ENCODE measurements at places on chromosomes 12 and 14.

- no peak for DNase-seq
Measured at GRCh38 chr14:89348722-89349121, 68.3 kb downstream of the FOXN3 start.

DNA sequence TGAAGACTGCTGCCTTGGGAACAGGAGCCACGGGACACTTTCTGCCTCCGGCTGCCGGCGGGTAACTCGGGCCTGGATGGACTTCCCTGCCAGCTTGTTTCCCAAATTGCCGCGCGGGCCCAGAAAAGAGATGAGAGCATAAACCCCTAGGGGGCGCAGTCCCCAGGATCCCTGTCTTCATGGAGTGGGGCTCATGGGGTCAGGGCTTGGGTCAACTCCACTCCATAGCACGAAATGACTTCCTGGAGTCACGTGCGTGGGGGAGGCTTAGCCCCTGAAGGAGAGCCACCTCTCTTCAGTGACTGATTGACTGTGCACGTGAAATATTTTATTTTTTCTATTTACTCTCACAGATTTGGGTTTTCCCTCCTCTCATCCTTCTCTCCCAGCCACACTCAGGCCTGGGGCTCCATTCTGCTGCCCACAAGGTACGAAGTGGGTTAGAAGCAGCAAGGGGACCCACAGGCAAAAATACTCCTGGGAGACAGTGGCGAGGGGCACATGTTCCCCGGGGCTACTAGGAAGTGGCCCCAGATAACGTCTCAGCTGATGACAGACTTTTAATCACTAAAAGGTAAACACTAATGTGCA, 10.0 kb downstream of the PGF start:
- DNase-seq, result peak; percentile 69

DNA sequence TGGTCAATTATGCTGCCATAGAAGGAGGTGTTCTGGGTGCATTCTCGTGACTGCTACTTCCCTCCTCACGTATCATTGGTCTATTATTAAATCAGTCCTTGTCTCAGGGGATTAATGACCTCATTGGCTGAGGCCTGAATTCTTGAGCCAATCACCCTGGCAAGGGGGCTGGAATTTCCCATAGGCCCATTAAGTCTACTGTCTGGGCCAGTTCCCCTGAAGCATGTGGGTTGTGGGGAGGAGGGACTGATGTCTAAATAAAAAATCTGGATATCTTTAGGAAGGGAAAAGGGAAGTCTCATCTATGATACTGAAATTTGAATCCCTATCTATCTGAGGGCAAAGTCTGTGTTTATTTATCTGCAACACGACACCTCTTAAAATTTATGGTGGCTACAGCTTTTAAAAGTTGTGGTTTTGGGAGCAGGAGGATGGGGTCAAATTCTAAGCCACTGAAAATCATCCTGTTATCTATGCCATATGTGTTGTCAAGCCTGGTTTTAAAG, 71.9 kb downstream of the DYRK2 start:
- no peak for DNase-seq

DNA sequence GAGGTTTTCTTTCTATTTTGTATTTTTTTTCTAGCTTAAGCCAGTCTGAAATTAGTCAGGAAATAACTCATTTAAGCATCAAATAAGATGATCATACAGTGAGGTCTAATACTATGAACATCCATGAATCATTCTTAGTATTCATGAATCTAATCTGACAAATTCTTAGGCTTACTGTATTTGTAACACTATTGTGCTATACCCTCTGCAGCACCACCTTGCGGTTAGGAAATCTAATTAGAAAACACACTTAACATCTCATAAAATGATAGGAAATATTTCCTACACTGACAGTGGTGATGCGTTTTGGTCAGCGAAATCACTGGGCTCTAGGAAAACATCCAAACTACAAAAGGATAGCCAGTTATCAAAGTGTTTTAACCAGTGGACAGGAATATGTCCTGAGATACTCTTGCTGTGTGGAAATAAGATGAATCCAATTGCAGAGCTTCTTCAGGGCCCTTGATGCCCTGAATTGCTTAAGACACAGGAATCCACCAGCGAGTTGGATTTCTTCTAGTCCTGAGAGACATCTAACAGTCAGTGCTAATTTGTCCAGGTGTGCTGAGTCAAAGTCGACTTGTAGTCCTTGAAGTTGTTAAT, 109.3 kb upstream of the MYF6 start:
- no peak for DNase-seq

DNA sequence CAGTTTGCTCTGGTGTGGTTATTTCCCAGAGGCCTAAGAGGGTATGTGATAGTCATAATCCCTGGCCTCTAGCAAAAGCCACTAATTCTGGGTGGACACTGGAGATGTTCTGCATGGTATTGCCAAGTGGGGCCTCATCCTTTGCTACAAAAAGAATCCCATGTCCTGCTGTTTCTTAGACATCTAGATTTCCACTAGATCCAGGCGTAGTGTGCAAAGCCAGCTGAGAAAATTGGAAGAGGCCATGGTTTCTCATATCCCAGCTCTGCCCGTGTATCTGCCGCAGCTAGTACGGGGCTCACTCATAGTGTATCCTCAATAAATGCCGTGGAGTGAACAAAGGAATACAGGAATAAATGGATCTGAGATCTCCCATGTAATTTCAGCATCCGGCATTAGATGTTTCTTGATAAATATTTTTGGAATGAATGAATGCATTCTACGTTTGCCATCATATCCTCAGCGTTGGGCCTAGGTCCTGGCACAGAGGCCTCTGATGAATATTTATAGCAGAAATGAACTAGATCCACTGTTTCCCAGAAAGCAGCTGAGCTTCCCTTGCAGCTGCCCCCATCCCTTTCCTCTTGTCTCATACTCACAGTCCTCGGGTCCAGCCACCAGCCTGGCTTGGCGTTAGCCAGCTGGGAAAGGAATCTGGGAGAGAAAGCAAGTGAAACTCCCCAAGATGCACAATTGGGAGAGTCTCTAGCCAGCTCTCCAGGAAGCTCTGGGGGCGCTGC, 76.3 kb upstream of the NOS1 start:
- DNase-seq, result no peak

DNA sequence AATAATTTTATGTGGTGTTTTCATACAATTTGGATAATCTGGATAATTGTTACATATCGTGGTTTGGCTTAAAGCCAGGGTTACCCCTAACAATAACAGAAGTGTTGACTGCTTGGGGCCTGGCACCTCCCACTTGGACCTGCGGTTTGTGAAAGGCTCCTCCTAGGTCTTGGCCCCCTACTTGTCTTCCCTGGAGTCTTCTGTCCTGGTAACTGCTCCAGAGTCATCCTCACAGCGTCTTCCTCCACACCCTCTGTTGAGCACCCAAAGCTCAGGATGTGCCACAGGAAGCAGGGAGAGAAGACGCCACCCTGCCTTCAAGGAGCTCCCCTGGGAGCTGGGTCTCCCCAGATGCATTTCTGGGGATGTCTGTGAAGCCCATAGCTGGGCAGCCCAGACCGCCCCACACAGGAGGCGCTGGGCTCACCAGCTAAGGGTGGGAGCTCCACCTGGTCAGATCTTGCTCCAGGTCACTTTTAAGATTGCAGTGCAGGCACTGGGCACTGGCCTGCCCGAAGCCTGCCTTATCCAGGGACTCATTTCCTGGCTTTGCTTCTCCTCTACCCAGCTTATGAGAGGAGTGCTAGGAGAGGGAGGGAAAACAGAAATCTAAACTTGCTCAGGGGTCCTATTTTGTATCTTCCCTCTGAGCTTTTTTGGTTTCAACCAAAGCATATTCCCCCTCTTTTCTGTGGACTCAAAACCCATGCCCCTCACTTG, 98.2 kb downstream of the ZFP36L1 start:
- peak; percentile 48 for DNase-seq

DNA sequence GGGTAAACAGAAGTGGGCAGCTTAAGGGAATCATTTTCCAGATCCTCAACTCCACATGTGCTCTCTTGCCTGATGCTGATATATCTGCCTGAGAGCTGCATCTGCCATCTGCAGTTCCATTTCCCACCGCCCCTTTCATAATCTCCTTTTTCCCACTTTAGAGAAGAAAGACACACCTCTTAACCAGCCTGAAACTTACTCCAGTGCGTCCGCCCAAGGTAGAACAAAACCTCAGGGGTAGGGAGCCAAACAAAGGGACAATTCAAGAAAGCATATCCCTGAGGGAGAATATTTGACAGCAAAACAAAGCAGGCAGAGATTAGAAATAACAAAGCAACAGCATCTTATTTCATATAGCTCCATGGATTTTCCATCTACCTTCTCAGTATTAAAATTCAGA, 4.3 kb downstream of the MDM1 start:
- DNase-seq, result no peak

DNA sequence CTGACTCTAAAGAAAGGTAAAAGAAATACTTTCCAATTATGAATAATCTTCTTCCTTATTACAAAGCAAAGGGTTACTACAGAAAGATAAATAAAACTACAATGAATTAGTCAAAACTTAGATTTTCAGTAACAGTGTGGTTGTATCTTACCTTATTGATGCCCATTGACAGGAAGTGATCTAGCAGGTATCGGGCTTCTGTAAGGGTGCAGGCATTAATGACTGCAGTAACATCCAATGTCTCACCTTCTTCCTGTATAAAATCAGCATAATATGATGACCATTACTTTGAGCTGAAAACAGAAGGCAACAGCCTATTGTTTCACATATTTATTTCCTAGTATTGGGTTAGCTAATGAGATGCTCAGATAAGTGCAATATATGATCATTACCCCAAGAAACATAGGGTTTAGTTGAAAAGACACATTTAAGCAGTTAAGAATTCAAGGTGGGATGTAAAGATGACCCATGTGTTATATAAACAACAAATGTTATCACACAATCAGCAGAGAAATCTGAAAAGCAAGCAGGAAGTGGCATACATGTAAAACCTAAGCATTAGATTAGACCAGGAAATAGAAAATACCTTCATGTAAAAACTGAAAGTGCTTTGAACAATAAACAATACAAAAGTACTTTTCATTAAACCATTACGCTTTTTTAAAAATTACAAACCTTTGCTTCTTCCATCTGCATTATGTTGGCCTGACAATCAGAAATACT, 111.2 kb downstream of the KIF21A start:
- no peak for DNase-seq

DNA sequence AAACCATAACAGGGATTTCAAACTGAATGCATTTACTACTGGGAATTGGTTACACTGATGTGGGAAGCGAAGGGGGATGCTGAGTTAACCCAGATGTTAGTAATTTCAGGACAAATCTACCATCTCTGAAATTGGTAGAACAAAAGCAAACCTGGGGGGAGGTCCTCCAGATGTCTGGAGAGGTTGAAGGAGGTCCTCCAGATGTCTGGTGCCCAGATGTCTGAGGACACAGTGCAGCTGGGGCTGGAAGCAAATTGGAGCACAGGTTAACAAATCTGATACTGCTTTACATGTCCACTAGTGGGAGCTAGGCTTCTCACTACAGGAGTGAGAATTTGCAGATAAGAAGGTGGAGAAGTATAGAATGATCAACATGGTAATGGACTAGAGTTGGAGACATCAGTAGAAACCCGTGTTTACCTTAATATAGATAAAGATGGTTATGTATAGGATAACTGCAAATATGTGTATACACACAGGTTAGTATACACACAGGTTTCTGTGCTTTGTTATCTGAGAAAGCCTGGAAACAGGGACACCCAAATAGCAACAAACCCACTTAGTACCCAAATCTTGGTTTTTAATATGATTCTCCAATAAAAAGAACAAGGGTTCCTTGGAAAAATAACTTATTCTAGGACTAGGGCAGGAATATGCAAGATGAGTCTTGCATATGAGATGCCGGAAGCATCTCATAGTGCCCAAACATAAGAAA, 162.5 kb downstream of the C12orf50 start:
- no peak for DNase-seq

DNA sequence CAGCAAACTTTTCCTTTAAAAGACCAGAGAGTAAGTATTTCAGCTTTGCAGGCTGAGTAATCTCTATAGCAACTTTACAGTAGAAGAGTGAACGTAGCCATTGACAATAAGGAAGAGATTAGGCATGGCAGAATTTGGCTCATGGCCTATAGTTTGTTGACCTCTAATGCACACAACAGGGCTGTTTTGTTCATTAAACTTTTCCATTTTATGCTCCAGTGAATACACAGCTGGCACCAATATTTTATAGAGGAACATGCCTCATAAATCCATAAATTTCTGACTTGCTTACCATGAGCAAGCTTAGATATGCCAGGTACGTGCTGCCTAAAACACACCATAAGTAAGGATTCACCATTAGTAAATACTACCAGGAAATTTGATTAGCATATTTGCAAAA, 609.0 kb upstream of the STXBP6 start:
- DNase-seq, result no peak

DNA sequence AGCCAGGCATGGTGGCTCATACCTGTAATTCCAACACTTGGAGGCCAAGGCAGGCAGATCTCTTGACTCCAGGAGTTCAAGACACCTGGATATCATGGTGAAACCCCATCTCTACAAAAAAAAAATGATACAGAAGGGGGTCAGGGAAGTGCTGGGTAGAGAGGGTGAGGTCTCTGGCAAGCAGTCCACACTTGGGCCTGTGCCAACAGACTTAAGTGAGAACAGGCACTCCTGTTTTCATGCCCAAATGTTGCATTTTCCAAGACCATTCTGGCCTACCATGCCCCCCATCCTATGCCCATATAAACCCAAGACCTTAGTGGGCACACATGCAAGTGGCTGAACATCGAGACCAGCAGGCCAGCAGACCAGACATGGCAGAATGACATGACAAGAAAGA, 16.0 kb upstream of the CMAS start:
- DNase-seq, result no peak

- DNase-seq, result no peak
Measured at GRCh38 chr14:34502545-34503225, 36.8 kb downstream of the EAPP start.

DNA sequence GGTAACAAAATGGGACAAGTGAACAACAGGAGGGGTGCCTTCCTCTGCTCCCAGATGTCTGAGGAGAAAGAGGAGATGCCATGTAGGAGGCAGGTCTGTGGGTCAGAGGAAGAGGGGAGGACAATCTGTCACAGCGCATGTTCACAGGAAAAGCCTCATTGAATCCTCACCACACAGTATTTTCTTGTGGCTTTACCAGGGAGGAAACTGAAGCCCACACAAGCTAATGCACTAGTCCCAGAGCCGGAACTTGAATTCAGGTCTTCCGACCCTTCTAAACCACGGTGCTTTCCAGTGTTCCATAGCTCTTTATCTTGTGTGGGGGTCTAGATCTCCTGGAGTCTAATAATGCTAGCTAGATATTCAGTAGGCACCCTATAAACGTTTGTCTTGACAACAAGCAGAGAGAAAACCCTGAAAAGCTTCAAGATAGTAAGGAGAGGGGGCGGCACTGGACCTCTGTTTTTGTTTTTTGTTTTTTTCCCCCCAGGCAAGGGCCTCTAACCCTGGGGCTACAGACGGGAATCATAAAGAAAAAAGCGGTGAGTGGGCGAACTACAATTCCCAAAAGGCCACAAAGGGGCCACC, 371 bp upstream of the SHMT2 start:
- DNase-seq, result no peak

- peak; percentile 79 for DNase-seq
Measured at GRCh38 chr14:101707068-101707842, 54.3 kb upstream of the PPP2R5C start.

GRCh38 chr12:53804429-53804828, 52.6 kb upstream of the CISTR start:
- no peak for DNase-seq
